ENCODE measurements at places on chromosomes 6 and 20.
A peak's percentile ranks its signal among the peaks of the same experiment; 100 is the strongest.

GRCh38 chr6:13308332-13308731 lies 20.0 kb downstream of the TBC1D7 start:
- no peak for DNase-seq

- DNase-seq, result no peak
Measured at GRCh38 chr20:8535403-8536261, 403.6 kb downstream of the PLCB1 start.

GRCh38 chr6:30876039-30876730 lies 8.1 kb upstream of the DDR1 start:
- DNase-seq, result no peak

DNA sequence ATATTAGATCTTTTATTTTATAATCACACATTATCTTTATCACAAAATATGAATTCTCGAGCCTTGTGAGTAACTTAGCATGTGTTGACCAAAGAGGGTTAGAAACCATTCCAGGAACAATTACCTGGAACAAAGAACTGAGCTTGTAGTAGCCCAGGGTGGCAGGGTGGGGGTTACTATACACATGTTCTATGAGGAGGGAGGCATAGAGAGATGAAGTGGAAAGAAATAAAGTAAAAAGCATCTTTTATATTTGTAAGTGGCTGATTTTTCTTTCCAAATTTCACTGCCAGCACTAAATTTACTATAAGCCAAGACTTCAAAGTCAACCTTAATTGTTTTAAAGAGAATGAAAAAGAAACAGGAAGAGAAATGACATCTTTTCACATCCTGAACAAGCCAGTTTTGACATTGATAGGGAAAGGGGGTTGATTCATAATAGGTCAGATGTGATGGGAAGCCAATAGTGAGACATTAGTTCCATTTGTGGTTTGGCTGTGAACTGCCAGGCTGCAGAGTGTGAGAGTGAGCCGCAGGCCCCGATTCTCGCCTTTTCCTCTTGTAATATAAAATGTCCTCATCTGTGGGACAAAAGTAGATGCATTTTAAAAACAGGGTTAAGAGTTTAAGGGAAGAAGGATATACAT lies 52.7 kb upstream of the MYB start:
- peak; percentile 70 for DNase-seq

- no peak for DNase-seq
Measured at GRCh38 chr6:147285087-147285855, 81.1 kb downstream of the STXBP5 start.

DNA sequence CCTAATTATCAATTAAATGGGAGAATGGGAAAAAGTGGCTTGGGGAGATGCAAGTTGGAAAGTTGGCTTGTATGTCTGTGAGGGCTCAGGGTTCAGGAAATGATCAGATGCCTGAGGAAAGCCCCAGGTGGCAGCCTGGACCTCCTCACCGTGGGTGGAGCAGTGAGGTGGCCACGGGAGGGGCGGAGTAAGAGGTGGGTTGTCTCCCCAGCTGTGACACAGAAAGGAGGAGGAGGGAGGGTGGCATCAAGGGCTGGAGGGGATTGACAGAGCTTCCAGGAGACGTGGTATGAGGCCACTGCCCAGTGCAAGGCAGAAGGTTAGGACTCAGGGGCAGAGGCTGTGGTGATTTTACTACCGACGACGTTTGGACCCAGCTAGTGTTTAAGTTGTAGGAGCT lies 672.2 kb downstream of the PRKN start:
- DNase-seq, result no peak

- peak; percentile 76 for DNase-seq
Measured at GRCh38 chr20:57432862-57433491, 41.8 kb downstream of the RBM38 start.

DNA sequence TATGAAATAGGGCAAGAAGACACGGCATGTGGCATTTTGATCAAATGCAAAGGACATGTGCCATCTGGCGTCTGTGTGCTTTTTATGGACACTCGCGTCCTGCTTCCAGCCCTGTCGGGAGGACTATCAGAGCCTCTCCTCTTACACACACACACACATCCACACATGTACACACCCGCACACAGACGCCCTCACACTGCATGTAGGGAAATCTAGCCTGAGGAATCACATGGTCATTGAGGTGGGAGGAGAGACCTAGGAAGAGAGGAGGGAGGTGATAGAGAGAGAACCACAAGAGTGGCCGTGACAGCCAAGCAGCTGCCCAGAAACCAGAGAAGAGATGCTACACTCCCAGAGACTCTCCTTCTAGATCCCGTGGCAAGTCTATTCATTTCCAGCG lies 105.9 kb upstream of the CDYL start:
- no peak for DNase-seq

DNA sequence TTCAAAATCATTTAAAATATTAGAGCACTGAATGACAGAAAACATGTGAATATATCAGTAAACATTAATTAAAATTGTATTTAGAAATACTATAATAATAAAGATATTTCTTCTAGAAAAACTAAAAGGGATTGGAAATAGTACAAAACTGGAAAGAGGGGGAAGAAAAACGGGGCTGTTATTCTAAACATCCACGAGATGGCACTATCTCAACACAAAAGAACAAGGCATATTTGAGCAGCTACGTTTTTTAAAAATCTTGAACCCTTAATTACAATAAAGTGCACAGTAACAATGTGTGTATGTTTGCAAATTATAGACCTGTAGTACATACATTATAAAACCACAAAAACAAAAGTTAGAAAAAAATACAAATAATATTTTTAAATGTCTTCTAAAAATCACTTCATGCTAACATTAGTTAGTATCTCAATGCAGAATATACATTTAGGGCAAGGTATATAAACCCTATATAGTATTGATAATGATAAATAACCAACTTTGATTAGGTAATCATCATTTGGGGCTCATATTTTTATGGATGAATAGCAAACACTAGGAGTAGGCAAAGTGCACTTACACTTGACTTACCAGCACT lies 42.5 kb upstream of the PNISR start:
- no peak for DNase-seq
